ENCODE measurements at places on chromosomes 6 and 20. TPM values are rescaled to one million over a fixed set of nuclear protein-coding genes. Genes with fewer than 3 reads are reported as not detected.

DNA sequence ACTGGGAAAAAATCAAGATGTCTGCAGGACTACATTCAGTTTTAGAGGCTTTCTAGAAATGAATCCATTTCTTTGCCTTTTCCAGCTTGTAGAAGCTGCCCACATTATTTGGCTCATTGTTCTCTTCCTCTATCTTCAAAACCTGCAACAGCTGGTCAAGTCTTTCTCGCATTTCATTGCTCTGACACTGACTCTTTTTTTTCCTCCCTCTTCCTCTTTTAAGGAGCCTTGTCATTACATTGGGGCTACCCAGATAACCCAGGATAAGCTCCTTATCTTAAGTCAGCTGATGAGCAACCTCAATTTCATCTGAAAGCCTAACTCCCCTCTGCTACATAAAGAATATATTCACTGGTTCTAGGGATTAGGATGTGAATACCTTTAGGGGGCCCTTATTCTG is 53.2 kb upstream of the CEP162 start:
- no peak for DNase-seq

AVP gene
- not detected for total RNA-seq

FLRT3 gene
- 2.5 TPM for total RNA-seq

GRCh38 chr20:15265581-15266309 is 928.3 kb upstream of the FLRT3 start:
- DNase-seq: no peak
